ENCODE measurements at places on chromosomes 7 and 10.

DNA sequence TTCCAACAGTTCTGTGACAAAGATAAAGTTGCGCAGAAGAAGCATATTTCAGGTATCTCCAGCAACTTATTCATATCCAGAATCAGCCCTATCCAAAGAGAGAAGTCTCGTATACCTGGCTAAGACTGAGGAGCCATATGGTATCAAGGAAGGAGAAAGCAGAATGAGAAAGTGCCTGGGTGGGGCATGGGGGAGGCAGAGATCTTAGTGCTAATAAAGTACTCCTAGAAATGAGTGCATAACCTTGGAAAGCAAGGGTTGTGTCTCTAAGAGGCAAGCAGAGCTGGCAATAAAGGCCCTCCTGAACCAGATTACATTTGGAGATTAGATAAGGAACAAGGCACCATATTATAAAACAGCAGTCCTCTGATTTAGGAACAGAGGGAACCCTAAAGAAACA is 12.7 kb downstream of the TASOR2 start:
- DNase-seq = no peak

DNA sequence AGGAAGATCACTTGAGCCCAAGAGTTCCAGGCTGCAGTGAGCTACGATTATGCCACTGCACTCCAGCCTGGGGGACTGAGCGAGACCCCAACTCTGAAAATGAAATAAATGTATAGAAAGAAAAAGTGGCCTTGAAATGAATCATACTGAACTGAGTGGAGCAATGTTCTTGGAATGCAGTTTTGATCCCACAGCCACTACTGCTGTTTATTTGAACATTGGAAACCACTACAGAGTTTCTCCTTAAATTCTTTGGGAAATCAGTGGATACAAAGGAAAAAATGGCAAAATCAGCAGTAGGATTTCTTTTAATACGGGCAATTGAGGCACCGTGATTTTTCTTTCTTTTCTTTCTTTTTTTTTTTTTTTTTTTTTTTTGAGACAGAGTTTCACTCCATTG is 637.4 kb downstream of the GALNT17 start:
- no peak for DNase-seq

GRCh38 chr10:4568731-4569130 is 257.3 kb upstream of the AKR1E2 start:
- no peak for DNase-seq

GRCh38 chr7:26441002-26441521 is 149.4 kb downstream of the SNX10 start:
- no peak for DNase-seq

DNA sequence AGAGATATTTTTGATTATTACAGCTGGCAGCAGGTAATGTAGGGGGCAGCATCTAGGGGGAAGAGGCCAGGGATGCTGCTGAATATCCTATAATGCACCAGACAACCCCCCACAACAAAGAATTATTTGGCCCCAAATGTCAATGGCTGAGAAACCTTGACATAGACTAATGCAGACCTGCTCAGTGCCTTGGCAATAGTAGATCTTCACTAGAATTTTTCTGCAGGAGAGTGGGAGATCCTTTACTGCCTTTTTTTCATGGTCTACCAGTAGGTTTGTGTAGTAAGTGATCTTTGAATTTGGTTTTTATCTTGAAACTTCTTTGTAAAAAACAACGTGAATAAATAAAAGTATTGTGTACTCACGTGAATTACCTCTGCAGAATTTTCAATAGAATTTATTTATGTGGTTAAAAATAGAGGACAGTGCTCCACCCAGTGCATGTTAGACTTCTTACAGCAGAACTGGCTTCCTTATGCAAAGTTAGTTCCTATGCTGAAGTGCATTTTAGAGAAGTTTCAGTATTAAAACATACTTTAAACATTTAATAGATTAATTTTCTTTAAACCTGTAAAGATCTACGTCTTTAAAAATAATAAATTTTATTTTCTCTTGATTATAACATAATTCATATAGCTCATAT is 199.6 kb upstream of the HDAC9 start:
- no peak for DNase-seq

Data from epithelial cell of prostate (primary cell).